ENCODE measurements at places on chromosomes 6 and 20.

DNA sequence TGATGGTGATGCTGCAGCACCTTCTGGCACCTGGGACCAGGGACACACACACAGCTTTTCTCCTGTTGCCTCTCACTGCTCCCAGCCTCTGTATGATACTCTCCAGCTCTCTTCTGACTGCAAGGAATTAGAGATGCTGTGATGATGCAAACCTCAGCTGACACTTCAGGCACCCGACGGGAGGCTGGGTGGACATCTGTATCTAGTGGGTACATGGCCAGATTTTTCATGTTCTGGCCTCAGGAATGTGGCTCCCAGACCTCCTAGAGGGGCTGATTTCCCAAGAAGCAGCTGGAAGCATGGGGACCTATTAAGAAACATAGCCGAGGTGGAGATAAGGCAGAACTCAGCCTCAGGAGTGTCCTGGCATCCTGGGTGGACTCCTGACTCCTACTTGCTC lies 6.8 kb upstream of the EPB41L1 start:
- DNase-seq, result peak; percentile 75

DNA sequence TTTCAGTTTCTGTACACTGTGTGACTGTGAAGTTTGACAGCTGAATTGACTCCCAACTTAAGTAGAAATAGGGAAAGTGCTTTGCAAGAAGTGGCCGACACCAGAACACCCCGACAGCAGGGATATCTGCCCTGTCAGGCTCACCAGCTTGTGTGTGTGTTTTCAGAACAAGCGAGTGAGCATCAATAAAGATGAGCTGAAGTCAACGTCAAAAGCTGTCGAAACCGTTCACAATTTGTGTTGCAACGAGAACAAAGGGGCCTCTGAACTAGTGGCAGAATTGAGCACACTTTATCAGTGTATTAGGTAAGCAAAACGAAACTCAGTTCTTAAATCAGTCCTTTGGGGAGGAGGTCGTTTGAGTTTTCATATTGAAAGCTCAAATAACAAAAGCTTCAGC lies 10.7 kb downstream of the NELFCD start:
- no peak for DNase-seq

DNA sequence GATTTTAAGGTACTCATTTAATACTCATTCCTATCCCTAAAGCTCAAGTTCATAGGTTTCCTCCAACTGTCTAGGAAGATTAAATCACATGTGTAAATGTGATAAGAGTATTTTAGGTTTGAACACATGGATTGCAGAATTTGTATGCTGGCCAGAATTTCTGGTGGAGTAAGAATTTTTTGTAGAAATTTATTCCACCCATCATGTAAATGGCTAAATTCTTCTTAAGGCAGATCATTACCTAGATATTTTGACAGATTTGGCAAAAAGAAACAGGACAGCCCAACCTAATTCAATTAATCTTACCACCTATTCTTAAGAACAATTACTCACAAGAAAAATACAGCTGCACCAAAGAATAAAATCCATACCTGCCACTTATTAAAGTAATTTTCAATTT lies 261.6 kb downstream of the GRIK2 start:
- no peak for DNase-seq

- no peak for DNase-seq
These were observed 38.0 kb downstream of the KIF16B start for GRCh38 chr20:16535277-16535676.

GRCh38 chr20:5065879-5066383 lies 53.8 kb downstream of the PCNA start:
- peak; percentile 94 for DNase-seq

DNA sequence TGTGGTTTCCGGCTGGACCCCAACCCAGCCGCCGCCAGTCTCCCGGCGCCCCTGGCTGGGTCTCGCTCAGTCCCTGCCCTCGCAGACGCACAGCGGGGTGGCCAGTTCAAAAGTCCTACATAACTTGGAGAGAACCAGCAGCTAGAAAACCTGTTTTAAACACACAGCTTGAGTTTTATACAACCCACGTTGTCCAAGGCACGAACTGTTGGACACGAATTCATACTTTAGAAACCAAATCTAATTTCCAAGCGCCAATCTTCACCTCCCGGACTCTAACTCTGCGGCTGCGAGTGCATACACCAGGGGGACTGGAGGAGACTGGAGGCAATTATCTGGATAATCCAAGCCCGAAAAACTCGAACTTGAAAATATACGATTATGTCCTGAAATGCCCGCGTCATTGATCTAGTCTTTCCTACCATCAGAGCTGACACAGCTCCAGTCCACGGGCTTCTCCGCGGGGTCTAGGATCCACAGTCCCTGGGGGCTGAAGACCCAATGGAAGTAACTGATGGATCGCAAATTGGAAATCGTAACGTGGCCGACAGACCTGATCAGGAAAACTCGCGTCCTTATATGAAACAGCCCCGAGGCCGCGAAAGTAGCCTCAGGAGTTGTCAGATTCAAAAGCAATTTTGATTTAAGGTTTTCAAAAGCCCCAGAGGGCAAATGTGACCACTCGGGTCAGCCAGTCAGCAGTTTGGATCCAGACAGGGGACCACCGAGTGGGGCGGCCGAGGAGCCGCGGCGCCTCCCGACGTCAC lies 843 bp upstream of the HEY2 start:
- DNase-seq, result no peak

DNA sequence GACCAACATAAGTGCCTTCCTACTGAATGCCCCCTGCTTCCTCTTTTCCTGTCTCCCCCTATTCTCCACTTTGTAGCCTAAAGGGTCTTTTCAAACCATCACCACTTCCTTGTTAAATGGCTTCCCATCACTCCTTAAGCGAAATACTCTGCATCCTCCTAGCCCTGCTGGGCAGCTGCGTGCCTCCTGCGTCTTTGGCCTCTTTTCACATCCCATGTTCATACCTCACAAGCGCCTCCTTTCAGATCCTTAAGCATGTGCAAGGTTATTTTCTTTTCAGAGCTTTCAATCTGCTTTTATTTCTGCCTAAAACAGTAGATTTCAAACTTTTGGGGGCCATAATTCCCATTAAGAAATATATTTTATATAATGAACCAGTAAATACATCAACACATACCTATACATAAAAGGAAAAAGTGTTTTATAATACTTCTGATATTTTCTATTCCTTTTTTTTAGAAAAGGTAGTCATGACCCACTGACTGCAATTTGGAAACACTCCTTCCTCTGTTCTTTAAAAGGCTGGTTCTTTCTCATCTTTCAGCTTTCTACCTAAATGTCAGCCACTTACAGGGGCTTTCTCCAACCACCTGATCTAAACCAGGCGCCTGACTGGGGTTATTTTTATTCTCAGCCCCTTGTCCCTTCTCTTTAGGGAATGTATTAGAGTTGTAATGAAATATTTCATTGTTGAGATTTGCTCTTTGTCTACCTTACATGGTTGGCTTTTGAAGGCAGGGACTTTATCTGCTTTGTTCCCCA lies 84.1 kb downstream of the PRDM1 start:
- DNase-seq, result no peak

DNA sequence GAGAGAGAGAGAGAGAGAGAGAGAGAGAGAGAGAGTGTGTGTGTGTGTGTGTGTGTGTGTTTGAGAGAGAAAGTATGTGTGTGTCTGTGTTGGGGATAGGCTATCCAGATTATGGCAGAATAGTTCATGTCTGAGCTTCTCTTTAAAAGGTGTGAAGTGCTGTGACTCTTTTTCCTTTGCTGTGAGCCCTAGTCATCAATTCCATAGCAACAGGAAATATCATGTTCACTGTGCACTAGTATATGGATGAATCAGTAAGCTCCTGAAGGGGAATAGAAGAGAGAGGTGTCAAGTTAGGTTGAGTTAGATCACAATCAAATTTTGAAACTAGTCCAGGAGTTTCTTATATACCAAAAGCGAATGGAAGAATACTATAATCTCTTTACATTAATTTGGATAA lies 318.7 kb downstream of the RFPL4B start:
- peak; percentile 79 for DNase-seq
